Activated CD4-positive, alpha-beta memory T cell treated with anti-CD3 and anti-CD28 coated beads for 36 hours (primary cell): ENCODE measurements at places on chromosomes 7 and 10.

- no peak for DNase-seq
Measured at GRCh38 chr7:137747359-137748031, 99.3 kb downstream of the DGKI start.

- peak; percentile 75 for DNase-seq
Measured at GRCh38 chr10:22611425-22612115, 102.8 kb downstream of the PIP4K2A start.

DNA sequence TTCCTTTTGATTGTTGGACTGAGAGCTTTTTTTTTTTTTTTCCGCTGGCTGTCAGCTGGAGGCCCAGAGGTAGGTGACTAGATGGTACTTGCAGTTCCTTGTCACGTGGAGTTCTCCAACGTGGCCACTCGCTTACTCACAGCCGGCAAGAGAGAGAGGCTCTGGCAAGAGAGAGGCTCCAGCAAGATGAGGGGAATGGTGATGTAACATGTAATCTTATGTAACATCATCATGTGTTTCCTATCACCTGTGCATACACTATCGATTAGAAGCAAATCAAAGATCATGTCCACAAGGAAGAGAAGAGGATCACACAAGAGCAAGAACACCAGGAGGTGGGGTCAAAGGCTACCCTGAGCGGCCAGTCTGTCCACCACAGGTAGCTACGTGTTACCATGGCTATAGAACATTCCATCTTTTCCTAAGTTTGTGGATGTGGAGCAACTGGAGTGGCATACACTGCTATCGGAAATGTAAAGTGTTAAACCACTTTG lies 4.0 kb upstream of the BORCS7 start:
- no peak for DNase-seq

GRCh38 chr7:50450590-50451032 lies 461 bp upstream of the FIGNL1 start:
- DNase-seq: peak; percentile 33

DNA sequence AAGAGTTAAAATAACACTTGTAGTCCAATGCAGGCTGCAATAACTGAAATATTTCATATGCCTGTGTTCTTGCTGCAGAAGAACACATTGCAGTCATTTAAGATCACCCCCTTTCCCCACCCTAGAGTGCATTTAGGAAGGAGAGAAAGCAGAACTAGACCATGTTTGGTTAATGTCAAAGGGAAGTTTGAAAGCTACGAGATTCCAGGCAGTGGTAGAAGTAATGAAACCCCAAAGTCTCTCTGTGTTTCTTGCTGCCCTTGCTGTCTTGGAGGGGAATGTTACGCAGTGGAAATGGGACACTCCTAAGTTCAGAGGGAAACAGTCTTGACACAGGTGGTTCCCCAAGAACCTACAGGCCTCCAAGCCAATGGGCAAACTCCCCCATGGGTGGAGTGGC lies 242.9 kb downstream of the PTEN start:
- no peak for DNase-seq

GRCh38 chr10:106631016-106631702 lies 533.3 kb downstream of the SORCS1 start:
- DNase-seq: no peak

DNA sequence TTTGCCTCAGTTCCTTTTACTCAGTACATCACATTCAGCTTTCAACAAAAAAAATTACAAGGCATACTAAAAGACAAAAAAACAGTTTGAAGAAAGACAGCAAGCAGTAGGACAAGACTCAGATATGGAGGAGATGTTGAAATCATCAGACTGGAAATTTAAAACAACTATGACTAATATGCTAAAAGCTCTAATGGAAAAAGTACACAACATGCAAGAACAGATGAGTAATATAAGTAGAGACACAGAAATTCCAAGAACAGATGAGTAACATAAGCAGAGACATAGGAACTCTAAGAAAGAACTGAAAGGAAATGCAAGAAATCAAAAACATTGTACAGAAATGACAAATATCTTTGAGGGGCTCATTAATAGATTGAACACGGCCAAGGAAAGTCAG lies 402.6 kb downstream of the NEBL start:
- no peak for DNase-seq

- no peak for DNase-seq
Measured at GRCh38 chr10:81784111-81784597, 90.8 kb upstream of the NRG3 start.

DNA sequence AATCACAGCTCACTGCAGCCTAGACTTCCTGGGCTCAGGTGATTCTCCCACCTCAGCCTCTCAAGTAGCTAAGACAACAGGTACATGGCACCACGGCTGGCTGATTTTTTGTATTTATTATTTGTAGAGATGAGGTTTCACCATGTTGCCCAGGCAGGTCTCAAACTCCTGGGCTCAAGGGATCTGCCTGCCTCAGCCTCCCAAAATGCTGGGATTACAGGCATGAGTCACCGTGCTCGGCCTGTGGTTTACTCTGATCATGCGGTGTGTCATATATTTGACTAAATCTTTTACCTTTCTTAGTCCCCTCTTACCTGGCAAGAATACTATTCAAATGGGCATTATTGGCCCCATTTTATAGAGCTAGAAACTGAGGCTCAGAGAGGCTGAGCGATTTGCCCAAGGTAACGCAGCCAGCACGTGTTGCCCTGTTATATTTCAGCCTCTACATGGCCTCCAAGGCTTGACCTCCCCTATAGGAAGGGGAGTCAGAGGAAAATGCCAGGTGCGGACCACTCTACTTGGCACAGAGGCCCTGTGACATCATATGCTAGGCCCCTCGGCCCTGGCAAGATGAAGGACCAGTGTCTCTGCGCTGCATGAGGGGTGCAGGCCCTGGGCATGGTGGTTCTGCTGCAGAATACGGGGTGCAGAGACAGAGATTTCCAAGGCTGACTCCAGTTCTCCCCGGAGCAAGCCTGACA lies 8.2 kb downstream of the ZCCHC24 start:
- DNase-seq: no peak

DNA sequence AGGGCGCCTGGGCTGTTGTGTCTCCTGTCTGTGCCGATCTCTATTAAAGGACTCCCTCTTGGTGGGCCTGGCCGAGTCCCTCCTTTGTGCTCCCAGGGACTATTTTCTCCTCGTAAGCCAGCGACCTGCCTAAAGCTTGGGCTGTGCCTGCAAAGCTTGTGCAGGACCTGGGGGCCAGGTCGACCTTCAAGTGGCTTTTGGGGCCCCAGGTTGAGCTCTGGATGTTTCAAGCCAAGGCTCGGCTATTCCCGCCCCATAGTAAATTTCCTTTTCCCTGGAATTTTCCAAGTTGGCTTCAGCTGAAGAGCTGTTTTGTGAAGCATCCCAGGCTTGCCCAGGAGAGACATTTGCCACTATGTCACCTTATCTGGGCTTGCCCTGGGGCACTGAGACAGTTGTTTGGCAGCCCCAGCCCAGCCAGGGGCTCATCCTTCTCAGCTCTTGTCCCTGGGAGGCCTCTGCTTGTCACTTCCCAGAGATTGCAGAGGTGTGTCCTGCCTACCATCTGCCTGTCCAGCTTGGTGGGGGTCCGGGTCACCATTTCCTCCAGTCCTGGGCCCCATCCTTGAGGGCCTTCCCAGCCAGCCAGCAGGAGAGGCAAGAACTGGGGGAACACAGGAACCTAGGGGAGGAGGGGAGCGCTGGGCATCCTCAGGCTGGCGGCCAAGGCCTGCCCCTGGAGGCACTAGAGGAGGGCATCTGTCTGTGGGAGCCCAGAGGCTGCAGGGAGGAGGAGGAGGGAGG lies 20.2 kb downstream of the ZMIZ2 start:
- DNase-seq: no peak

DNA sequence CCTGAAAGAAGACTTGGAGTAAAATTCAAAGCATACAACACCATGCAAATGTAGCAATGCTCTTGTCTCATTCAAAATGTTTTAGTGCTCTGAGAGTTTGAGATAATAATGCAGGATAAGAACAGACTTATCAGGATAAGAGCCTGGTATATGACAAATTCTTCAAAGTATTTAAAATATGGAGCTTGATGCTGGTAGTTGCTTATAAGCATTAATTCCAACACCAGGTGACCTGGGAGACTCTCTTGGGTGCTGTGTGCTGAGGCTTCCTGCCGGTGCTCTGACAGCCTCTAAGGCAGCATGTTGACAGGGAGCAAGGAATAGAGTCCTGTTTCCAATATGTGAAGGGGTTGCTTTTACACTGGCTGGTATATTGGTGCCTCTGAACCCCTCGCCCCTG lies 34.8 kb upstream of the SLC26A5 start:
- DNase-seq: no peak

DNA sequence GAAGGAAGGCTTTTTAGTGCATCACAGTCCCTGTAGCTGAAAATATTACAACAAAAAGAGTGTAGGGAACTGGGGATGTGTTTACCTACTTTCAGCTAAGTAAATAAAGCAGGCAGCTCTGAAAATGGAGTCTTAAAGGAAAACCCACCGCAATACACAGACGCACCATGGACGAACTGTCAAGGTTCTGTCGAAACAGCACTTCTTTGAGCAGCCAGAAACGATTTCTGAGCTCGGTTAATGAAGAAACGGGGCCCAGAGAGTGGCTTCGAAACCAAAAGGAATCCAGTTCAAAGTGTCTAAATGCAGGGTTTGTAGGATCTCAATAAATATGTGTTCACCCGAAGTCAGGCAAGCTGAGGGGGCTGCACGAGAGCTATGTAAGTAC lies 275.4 kb upstream of the NEBL start:
- DNase-seq: no peak

DNA sequence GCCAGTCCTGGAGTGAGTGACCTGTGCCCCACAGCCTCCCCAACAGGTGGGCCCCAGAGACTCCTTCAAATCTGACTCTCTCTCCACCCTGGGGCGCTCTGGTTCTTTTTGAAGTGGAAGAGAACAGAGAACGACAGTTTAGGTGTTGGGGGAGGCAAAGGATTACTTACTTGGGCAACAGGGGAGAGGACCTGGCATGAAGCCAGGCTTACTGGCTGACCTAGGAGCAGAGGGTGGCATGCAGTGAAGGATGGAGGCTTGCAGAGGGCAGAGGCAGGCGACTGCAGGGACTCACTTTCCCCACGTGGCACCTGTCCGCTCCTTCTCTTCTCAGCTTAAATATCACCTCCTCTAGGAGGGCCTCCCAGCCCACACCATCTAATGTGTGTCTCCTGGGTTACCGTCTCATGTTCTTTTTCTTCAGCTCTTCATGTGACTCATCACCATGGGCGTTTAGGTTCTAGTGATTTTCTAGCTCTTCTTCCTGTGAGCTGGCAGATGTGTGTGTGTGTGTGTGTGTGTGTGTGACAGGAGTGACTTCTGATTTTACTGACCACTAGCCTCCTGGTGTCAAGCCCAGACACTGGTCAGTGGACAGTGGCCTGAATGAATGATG lies 15.5 kb downstream of the LZTS2 start:
- peak; percentile 25 for DNase-seq

DNA sequence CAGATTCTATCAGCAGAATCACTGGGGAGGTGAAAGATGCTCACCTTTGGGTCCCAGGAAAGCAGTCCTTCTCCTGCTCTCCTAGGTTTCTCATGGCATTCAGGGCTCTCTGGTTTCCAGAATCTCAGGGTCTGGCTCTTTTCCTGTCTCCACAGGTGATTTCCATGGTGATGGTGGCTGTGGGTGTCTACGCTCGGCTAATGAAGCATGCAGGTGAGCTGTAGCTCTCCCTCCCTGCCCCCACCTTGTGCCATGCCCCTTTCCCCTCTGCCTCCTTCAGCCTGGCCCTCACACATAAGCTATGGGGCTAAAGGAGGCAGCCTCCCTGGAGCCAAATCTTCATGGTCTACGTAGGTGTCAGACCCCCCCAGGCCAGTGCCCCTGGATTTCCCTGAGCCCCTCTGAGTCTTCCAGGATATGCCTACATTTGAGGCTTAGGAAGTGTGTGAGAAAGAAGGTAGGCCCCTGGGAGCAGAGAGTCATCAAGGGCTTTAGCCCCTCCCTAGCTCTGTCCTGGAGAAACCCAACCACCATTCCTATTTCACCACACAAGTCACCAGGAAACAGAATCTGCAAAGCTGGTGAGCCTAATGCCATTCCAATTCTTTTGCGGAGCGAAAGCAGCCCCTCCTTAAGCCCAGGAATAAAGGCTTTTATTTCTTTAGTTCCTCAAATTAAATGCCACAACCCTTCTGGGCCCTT lies 17.2 kb downstream of the TSPAN33 start:
- DNase-seq: no peak

DNA sequence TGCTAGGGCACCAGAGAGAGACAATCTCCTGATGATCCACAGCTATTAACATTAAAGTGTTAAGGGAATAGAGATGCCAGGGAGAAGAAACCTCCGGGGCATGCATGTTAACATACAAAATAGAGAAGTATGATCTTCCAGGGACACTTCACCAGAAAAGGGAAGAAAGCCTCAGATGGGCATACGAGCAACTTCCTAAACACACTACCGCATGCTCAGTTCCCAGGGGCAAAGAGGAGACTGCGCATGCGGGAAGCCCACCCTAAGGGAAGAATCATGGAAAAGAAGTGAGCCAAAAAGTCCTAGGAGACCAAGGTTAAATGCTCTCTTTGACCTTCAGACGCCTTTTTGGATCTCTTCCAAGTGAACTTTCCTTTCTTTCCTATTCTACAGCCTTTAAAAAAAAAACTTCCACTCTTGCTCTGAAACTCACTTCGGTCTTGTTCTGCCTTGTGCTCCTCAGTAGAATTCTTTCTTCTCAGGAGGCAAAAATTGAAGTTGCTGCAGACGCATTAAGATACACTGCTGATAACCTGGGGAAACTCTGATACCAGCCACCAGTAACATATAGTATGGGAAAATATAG lies 1211.3 kb downstream of the REEP3 start:
- no peak for DNase-seq

DNA sequence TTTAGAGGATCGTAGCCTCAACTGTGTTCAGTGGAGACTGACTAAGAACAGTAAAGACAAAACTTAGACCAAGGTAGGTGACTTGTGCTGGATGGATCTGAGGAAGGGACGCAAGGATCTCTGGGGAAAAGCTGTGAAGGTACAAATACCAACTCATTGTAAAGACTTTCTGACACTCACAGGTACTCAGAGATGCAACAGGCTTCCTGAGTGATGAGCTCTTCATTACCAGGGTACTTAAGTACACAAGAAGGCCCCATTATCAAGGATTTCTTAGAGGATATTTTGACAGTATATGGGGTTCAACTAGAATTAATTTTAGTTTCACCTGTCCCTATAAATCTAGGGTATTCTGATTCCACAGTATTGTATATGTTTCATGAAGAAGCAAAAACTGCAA lies 440.7 kb downstream of the PLXDC2 start:
- no peak for DNase-seq

DNA sequence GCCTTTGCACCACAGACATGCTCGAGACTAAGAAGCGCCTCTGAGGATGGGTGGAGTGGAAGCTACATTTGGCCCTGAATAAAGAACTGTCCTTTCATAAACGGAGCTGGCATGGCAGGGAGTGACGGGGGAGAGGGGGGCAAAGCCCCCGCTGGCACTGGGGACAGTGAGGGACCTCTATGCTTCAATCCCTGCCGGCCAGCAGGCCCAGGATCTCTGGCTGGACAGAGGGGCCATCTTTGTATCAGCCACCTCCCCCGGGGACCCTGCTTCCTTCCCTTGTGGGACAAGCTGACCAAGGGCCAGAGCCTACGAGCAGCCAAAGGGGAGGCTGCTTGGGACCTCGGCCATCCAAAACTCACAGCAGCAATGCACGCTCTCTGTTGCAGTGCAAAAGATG lies 28.2 kb upstream of the ECHDC3 start:
- no peak for DNase-seq
